Upper lobe of left lung (tissue), 6 donors: ENCODE measurements at places on chromosomes 16 and 17. TPM values are rescaled to one million over a fixed set of nuclear protein-coding genes. Genes with fewer than 3 reads are reported as not detected.

TBC1D3G gene
- total RNA-seq: not detected

DNA sequence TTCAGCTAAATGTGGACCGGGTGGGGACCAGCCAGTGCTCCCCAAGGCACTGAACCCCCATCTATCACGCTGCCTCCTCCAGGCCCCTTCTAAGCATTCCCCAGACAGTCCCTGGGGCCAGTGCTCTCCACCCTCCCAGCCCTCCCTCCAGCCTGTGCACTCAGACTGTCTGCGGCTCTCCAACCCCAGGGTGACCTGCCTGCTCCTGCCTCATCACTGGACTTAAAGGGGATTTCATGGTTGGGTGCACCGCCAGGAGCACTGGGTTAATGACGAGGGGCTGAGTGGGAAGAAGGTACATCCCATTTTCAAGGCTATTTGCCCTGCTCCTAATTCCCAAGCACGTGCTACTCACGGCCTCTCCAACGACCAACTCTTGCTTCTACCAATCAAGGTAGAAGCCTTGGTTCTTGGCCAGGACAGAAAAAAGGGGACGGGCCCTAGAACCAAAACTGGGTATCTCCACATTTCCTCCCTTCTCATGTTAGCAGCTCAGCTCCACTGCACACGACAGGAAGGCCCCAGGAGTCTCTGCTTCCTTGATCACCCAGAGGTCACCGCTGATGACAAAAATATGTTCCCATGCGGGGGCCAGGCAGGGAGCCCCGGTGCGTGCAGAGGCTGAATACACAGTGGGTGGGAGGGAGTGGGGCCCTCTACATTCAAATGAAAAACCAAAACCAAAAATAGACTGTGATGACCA, 3.5 kb upstream of the ABR start:
- no peak for DNase-seq

DNA sequence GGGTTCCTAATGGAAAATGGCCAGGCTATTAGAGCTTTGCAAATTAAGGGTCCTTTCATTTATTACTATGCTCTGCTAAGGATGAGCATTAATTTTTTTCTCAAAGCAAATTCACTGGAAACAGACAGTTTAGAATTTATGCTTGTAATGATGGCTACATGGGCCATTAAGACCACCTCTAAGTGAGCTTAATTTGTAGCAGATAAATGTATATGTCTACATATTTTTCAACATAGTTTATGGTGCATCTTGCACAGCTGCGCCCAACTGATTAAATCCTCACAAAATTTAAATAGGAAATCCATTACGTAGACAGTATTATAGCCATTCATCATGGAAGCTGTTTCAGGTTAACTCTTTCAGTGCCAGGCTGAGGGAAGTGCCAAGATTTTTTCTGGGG, 220.9 kb downstream of the CBLN1 start:
- no peak for DNase-seq

DNA sequence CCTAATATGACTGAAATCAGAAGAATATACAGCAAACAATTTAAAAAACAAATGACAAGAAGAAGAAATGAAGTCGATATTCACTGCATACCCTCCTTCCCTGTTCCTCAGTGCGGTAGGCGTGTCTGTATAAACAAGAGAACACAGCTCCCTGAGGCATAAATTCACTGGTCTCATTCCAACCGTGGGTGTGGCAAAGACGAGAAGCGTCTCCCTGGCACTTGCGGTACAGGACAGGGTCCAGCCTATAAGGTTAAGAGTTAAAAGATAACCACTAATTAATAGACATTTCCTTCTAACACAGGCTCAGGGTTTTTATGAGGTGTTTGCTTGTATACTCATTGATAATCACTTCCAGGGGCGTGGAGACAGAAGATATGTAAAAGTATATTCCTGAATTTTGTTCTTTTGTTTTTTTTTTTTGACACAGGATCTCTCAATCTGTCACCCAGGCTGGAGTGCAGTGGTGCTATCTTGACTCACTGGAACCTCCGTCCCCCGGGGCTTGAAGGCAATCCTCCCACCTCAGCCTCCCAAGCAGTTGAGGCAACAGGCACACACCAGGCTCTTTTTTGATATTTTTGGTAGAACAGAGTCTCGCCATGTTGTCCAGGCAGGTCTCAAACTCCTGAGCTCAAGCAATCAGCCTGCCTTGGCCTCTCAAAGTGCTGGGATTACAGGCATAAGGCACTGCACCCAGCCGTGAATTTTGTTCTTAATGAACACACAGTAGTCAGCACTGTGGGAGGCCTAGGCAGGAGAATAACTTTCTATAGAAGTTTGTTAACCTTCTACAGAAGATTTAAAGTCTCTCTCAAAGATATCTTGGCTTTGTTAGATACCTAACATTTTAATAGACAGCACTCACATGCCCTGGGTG, 59.1 kb upstream of the CLEC18B start:
- no peak for DNase-seq

GRCh38 chr16:75475420-75475847, 10.9 kb upstream of the TMEM170A start:
- DNase-seq: no peak

- no peak for DNase-seq
Measured at GRCh38 chr16:83955218-83956130, 2.4 kb downstream of the OSGIN1 start.

- DNase-seq: peak; percentile 48
Measured at GRCh38 chr17:4229627-4230541, 33.9 kb downstream of the ANKFY1 start.

- DNase-seq: no peak
Measured at GRCh38 chr17:65533056-65533745, 28.2 kb downstream of the AXIN2 start.

DNA sequence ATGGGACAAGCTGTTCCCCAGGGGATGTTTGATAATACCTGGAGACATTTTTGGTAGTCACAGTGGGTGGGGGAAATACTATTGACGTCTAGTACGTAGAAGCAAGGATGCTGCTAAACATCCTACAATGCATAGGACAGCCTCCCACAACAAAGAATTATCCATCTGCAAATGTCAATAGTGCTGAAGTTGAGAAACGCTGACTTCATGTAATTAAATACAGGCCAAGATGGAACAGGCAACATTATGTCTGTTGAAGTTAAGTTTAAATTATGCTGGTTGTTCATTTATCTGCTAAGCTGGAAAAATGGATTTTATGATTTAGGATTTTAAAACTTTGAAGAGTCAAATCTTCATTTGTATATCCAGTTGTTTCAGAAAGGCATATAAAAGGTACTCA, 341.2 kb upstream of the DYNLRB2 start:
- no peak for DNase-seq

- no peak for DNase-seq
Measured at GRCh38 chr16:25726430-25727098, 34.8 kb downstream of the HS3ST4 start.

GRAP gene
- 8.7 TPM for total RNA-seq

- DNase-seq: no peak
Measured at GRCh38 chr16:84606081-84606875, 11.6 kb downstream of the COTL1 start.

- peak; percentile 93 for DNase-seq
Measured at GRCh38 chr17:12789481-12790248, at the start of gene ARHGAP44. TSS of gene ARHGAP44 (plus strand) at chr17:12789498. CDS start at chr17:12789839, 341 bp downstream.

DNA sequence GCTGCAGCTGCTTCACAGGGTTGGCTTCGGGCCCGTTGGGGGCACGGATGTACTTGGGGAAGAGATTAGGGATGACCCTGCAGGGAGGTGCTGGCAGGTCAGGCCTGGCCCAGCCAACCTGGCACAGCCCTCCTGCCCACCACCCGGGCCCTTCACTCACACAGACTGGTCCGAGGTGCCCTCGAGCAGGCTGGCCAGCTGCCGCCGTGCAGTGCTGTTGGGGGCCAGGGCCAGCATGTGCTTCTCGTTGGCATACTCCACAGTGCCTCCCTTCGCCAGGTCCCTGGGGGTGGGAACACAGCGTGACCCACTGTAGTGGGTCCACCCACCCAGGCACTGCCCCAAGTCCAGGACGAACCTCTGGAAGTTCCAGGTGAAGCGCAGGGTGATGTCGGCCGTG, 9.9 kb downstream of the CTU2 start:
- DNase-seq: no peak

DNAAF1 gene
- total RNA-seq: 13.1 TPM

DNA sequence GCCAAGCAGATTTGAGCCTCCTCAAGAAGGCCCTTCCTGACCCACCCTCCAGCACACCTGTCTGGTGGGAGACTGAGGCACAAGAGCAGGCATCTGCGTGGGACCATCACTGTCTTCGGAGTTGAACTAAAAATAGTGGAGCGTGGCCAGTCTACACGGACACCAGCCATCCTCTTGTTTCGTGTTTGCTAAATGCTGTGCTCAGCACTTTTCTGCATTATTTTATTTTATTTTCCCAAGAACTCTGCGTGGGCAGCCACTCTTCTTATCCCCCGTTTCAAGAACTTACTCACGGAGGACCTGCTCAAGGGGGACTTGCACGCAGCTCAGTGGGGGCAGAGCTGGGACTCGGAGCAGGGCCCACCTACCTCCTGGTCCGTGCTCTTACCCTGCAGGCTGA, 60.8 kb downstream of the SOCS3 start:
- no peak for DNase-seq

- DNase-seq: no peak
Measured at GRCh38 chr16:50717494-50717893, 24.1 kb downstream of the NOD2 start.

C17orf67 gene
- 0.98 TPM for total RNA-seq

DNA sequence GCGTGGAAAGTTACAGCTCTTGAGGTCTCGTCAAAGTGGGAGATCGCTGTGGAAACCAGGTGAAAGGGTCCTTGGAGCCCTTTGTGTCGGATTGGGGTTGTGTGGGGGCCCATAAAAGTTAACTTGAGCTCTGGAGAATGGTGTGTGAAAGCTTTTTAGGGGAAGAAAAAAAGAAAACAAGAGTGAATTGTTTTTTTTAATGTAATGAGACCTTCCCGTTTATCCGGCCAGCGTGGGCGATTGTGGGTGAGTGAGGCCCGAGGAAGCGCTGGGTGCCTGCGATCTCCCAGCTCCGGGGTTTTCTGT, 150.6 kb downstream of the MSI2 start:
- no peak for DNase-seq

DNA sequence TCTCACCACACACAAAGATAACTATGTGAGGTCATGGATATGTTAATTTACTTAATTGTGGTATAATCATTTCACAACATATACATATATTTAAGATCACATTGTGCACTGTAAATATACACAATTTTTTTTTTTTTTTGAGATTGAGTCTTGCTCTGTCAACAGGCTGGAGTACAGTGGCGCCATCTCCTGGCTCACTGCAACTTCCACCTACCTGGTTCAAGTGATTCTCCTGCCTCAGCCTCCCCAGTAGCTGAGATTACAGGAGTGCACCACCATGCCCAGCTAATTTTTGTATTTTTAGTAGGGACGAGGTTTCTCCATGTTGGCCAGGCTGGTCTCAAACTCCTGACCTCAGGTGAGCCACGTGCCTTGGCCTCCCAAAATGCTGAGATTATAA, 11.5 kb upstream of the PRSS54 start:
- DNase-seq: no peak

C1QTNF8 gene
- total RNA-seq: not detected

SHPK gene
- total RNA-seq: 13.2 TPM

GRCh38 chr16:52556083-52556482, 9.1 kb upstream of the TOX3 start:
- no peak for DNase-seq

DNA sequence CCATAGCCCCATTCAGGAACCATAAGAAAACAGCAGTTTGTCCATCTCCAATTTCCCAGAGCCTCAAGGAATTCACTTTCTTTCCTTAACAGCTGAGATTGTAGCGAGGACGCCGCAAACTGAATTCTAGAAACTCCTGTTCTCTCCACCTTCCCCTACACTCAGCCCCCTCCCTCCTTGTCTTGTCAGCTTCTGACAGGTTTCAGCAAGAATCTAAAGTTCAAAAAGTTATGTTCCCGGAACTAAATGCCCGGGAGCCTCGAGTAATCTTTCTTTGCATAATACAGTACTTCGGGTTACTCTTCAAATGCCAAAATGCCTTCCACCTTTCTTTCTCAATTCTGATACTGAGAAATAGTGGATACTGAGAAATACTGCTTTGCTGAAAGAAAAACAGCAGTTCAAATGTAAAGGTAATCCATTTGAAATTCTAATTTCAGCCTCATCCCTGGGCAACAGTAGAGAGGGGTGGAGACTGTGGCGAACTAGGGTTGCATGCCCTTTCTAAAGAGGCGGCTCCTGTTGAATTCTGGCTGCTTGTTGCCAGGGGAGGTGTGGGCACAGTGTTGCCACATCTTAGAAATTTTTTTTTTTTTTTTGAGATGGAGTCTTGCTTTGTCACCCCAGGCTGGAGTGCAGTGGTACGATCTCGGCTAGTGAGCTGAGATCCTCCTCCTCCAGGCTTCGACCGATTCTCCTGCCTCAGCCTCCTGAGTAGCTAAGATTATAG, 63.5 kb upstream of the USP7 start:
- no peak for DNase-seq

SNRNP25 gene
- total RNA-seq: 16.1 TPM

GRCh38 chr17:2388683-2389055, 12.2 kb downstream of the MNT start:
- no peak for DNase-seq

DNA sequence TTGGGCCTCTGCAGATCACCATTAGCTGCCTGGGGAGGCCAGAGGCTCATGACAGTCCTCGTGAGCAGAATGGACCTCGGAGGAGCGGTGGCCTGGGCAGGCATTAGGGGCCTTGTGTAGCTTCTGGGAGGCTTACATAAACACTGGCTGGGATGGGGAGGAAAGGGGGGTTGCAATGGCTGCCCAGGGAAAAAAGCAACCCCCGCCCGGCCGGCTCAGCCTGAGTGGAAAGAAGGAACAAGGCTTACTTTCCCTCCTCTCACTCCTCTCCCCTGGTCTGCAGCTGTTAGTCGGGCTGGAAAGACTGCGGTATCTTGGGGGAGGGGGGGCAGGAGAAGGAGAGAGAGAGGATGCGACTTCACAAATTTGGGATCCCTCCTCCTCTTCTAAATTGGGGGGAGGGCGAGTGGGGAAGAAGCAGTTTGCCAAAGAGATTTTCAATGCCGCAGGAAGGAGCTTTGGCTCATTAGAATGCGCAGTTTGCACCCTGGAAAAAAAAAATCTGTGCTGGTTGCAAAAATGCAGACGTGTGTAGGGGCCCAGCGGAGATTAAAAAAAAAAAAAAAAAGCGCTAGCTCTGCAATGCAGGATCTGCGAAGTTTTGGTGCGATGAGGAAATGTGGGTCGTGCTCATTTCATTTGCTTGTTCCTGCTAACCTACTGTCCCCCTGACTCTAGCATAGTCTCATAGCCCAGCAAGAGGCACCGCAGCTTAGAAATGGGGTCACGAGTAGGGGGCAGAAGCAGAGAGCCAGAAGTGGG, 6.6 kb upstream of the NR1D1 start:
- no peak for DNase-seq

SERPINF2 gene
- total RNA-seq: 24.2 TPM

PTX4 gene
- total RNA-seq: 0.34 TPM

VASN gene
- total RNA-seq: 40.6 TPM
